Bronchial smooth muscle cell (primary cell): ENCODE measurements at places on chromosomes 12 and 14. TPM values are rescaled to one million over a fixed set of nuclear protein-coding genes. Genes with fewer than 3 reads are reported as not detected.

Gene NFYB
- 25.4 and 30.9 TPM in 2 replicates for total RNA-seq

Gene CISTR
- not detected in 2 replicates for total RNA-seq

Gene SCN8A
- 6.3 and 13.6 TPM in 2 replicates for total RNA-seq

Gene OTX2
- total RNA-seq = not detected in 2 replicates

Gene TAS2R9
- total RNA-seq = 0.09 and 0.16 TPM in 2 replicates
